Upper lobe of left lung (tissue), 6 donors: ENCODE measurements at places on chromosomes 11 and 22. TPM values are rescaled to one million over a fixed set of nuclear protein-coding genes. Genes with fewer than 3 reads are reported as not detected.
A peak's percentile ranks its signal among the peaks of the same experiment; 100 is the strongest.

Gene MMP8
- 0.20 TPM for total RNA-seq

Gene OR4C45
- total RNA-seq: not detected

GRCh38 chr11:19939415-19939929 lies 220.8 kb downstream of the DBX1 start:
- H3K4me3 ChIP-seq: no peak overlapping the region
- no peaks in the 10 kb centered on the region for H3K4me1 ChIP-seq
- H3K27me3 ChIP-seq: no peaks in the 10 kb centered on the region

Gene SCUBE2
- total RNA-seq: 7.8 TPM

Gene KRTAP5-11
- not detected for total RNA-seq

Gene PPM1F
- total RNA-seq: 36.4 TPM

Gene GSTT2B
- total RNA-seq: 1.9 TPM

Gene TBX1
- total RNA-seq: 7.1 TPM

Gene CNGA4
- total RNA-seq: 0.23 TPM

GRCh38 chr11:44088377-44088776 lies 7.1 kb upstream of the EXT2 start:
- H3K27ac ChIP-seq: no peak overlapping the region
- H3K36me3 ChIP-seq: peaks cover 6% of the 10 kb centered on the region
- DNase-seq: no peak
- no peaks in the 10 kb centered on the region for H3K27me3 ChIP-seq
- no peak overlapping the region for H3K4me3 ChIP-seq

- no peaks in the 10 kb centered on the region for H3K27me3 ChIP-seq
- no peak for DNase-seq
- no peaks in the 10 kb centered on the region for H3K36me3 ChIP-seq
Observed at GRCh38 chr11:121596195-121597155, 143.7 kb upstream of the SORL1-AS1 start.

GRCh38 chr22:40007853-40008710 lies 13.3 kb downstream of the FAM83F start:
- H3K36me3 ChIP-seq: no peaks in the 10 kb centered on the region
- no peak overlapping the region for H3K4me3 ChIP-seq
- no peaks in the 10 kb centered on the region for H3K4me1 ChIP-seq
- no peaks in the 10 kb centered on the region for H3K27me3 ChIP-seq
- no peak overlapping the region for H3K27ac ChIP-seq
- DNase-seq: peak; percentile 61

DNA sequence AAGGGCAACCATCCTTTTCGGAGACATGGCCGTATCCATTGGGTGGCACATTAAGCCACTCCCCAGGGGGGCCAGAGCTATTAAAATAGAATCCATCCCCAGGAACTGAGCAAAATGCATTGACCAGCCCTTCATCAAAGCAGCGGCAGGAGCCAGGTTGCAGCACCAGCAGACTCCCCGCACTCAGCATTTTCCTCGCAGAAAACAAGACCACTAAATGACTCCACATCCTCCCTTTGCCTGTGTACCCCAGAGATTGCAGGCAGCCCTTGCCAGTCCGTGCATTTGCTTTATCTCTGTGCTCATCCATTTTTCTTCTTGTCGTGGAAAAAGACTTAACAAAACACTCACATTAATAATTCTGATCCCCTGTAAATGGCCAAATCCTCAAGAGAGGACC lies 144.4 kb upstream of the LARGE1 start:
- H3K27me3 ChIP-seq: no peaks in the 10 kb centered on the region
- DNase-seq: no peak
- H3K4me3 ChIP-seq: no peak overlapping the region

Gene MOB2
- total RNA-seq: 72.3 TPM

DNA sequence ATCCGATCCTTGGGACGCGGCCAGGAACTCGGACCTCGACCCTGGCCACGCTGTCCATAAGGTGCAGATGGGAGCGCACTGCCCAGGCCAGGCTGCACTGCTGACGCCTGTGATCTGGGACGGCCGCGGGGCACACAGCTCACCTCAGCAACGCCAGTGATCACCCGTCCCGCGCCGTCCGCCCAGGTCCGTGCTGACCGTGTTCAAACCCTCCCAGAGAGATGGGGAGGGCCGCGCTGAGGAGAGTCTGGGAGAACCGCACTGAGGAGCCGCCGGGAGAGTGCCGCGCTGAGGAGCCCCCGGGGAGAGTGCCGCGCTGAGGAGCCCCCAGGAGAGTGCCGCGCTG lies 636 bp downstream of the KCNQ1OT1 start:
- DNase-seq: no peak
- no peaks in the 10 kb centered on the region for H3K36me3 ChIP-seq
- H3K4me1 ChIP-seq: peaks cover 14% of the 10 kb centered on the region
- peak overlapping the region; percentile 94 for H3K27ac ChIP-seq

DNA sequence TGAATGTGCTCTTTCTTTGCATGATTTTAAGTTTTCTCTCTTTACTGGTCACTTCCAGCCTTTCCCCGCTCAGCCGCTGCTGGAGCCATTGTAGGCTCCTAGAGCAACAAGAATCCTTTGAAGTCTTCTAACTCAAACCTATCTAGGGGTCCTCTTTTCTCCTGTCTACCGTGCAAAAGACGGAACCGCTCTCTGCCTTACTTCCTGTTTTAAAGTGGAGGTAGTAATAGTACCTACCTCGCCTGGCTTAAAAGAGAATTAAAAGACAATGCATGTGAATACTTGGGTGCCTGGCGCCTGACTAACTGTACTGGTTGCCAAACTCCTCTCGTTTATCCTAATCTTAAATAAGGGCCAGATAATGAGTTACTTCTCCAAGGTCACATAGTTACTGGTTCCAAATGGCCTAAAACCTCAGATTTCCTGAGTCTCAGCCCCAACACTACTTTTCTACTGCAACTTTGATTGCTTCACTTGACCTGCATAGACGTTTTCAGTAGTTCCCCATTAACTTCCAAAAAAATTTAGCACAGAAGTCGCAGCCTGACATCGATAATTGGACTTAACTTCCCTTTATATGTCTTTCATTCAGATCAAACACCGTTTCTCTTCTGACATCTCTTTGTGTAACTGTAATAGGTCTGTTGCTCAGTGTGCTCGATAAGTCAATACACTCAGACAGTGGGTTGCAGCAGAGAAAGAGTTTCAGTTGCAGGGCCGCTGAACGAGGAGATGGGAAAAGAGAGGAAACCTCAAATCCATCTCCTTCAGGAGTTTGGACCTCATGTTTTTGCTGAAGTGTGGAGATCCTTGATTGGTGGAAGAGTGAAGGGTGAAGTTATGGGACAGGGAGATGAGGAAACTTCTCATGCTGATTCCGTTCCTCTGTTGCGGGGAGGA lies 891 bp downstream of the SAMM50 start:
- no peak for DNase-seq
- no peaks in the 10 kb centered on the region for H3K27me3 ChIP-seq
- H3K27ac ChIP-seq: peak overlapping the region; percentile 91
- H3K4me1 ChIP-seq: peaks cover 27% of the 10 kb centered on the region
- H3K36me3 ChIP-seq: no peaks in the 10 kb centered on the region

Gene SPDYC
- not detected for total RNA-seq
